ENCODE measurements at places on chromosomes 2 and 18. TPM values are rescaled to one million over a fixed set of nuclear protein-coding genes. Genes with fewer than 3 reads are reported as not detected.

DNA sequence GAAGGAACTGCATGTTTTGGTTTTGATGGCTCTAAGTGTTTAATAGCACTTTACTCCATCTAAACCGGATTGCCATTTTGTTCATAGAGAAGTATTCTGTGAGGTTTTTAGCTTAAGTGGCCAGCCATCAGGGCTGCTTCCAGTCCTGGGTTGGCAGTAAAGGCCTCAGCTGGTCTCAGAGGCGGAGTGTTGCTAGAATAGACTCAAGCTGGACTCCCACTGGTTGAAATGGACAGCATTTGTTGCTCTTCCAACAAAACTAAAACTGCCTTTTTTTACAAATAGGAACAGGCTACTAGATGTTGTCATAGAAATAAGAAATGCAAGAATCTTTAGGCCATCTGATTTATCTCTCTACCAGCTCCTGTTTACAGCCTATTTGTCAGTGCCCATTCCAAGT is 126.4 kb downstream of the MAIP1 start:
- DNase-seq, result no peak

- peak; percentile 23 for DNase-seq
Measured at GRCh38 chr2:56108806-56109205, 75.0 kb upstream of the CCDC85A start.

GRCh38 chr2:73933194-73933593 is 6.5 kb downstream of the DGUOK start:
- DNase-seq, result no peak

GRCh38 chr2:3725458-3726250 is 22.3 kb downstream of the DCDC2C start:
- no peak for DNase-seq

DNA sequence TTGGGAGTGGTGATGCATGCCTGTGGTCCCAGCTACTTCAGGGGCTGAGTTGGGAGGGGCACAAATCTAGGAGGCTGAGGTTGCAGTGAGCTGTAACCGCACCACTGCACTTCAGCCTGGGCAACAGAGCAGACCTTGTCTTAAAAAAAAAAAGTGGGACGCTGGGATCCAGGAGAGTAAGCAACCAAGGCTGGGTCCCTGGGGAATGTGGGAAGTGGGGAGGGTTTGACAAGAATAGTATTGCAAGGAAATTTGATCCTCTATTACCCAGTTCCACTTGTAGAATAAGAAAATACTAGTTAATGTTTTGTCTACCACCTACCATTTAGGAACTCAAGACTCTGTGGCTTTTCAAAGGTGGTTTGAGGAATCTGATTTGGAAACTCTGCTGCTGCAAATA is 21.1 kb upstream of the DYTN start:
- no peak for DNase-seq

GRCh38 chr2:59232394-59233165 is 991.5 kb upstream of the FANCL start:
- DNase-seq, result no peak

DNA sequence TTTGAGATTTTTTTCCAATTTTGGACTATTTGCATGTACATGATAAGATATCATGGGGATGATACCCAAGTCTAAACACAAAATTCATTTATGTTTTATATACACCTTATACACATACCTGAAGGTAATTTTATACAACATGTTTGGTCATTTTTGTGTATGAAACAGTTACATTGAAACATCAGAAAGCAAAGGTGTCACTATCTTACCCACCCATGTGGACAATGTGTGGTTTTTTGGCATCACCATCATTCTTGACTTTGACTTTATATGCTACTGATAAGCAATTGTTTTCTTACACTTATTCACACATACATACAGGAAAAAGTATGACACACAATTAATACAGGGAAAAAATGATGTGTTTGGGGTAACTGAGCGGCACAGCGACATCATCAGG is 51.0 kb upstream of the ACVR1 start:
- DNase-seq, result no peak

DNA sequence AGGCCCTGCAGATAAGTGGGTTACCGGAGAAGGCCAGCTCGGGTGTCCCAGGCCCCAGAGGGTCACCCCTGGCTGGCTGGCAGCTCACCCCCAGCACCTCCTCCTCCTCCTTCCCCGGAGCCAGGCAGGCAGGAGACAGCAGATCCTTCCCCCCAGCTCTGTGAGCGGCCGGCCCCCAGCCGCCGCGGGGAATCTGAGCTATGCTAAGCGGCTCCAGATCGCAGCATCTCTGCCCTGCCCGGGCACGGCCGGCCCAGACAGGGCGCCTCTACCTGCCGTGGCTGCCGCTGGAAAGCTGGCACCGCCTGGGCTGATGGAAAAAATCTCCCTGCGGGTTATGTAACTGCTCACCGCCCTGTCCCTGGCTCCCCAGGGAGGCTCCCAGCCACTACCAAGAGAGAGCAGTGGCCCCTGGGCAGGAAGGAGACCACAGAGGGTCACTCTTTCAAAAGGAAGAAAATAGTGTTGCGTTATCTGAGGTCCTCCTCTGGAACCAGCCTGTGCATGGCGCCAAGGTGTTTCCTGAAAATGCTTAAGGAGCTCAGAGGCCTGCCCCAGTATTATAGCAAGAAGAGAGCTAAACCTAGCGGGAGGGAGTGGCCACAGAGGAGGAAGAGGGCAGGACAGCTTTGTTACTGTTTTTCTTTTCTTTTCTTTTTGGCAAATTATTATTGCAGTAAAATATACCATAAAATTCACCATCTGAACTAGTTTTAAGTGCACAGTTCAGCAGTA is 179.0 kb downstream of the SMAD7 start:
- DNase-seq, result no peak

GRCh38 chr2:57218206-57218605 is 828.4 kb upstream of the VRK2 start:
- no peak for DNase-seq

- DNase-seq, result no peak
Measured at GRCh38 chr2:67646714-67647333, 249.7 kb downstream of the ETAA1 start.

- no peak for DNase-seq
Measured at GRCh38 chr2:184039493-184039892, 558.8 kb upstream of the ZNF804A start.

DNA sequence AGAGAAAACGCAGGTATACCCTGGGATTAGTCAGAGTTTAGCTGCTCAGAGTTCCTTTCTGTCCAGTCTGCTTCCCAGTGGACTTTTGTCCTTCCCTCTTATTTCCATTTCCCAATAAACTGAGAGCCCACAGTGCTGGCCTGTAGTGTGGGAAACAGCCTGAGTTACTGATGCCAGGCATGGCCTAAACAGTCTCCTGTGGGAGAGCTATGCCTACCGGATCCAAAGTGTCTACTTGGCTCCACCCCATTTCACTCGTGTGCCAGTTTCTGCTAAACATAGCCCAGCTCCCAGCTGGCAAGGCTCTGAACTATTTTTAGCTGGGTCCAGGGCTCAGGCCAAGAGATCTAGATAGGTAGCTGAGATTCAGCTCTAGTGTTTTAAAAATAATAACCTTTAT is 15.6 kb upstream of the PPP1CB start:
- no peak for DNase-seq

DNA sequence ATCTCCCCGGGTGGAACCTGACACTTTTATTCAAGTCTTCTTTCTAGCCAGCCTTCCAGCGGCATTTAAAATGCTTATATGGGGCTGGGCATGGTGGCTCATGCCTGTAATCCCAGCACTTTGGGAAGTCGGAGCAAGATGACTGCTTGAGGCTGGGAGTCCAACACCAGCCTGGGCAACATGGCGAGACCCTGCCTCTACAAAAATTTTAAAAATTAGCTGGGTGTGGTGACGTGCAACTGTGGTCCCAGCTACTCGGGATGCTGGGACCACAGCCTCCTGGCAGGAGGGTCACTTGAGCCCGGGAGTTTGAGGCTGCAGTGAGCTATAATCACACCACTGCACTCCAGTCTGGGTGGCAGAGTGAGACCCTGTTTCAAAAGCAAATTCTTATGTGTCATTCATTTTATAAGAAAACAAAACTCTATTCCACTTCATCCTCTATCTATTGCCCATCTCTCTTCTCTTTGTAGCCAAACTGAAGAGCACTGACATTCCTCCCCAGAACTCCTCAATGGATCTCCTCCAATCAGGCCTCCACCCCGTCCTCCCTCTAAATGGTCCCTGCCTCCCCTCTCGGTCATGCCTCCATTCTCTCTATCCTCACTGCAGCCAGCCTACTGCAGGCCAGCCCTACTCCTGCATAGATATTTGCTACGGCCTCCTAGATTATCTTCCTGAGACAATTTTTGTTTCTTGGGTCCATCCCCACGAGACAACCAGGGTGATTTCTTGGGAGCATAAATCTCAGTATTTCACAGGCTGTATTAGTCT is 18.0 kb upstream of the RHOB start:
- DNase-seq, result no peak

- peak; percentile 27 for DNase-seq
Measured at GRCh38 chr18:4060427-4061281, 394.5 kb downstream of the DLGAP1 start.

DNA sequence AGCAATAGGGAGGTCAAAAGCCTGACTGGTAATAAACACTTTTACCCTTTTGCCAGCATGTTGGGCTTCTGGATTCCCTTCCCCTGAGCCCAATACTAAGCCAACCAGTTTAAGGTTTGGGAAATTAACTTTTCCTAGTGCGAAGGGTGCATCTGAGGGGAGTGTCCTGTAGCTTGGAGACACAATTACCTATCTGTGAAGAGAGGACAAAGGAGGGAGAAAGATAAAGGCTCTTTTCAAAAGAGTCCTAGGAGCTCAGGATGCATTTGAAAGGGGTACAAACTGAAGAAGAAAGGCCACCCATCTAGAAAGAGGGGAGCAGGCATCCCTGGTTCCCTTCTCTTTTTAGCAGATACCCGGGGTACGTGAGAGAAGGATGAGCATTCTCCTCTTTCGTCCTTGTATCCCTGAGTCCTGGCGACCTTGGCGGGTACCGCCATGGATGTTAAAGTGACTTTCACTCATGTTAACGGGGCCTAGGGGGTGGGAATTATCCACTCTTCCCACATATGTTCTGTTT is 25.1 kb downstream of the C18orf54 start:
- peak; percentile 21 for DNase-seq

DNA sequence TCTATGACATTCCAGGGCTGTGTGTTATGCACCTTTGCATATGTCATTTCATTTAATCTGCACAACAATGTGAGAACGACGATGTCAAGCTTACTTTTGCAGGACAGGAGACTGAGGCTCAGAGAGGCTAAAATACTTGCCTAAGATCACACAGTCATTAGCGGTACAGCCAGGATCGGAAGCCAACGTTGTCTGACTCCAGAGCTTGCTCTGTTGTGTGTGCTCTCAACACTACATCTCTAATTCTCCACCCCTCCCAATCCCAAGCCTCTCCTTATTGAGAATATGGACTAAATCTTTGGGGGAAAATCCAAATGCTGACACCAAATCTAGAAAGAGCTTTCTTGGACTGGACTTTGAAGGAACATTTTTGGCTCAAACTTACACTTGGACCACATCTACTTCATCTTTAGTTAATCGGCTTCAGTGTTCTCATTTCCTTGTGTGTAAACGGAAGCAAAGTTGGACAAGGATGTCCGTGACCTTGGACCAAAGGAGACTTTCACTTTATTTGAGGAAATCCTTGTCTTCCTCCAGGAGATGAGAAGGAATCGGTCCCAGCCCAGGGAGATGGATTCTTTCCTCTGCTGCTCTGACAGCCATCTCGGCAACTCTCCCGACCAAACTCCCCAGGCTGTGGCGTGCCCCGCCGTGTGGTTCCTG is 242.4 kb downstream of the LPIN1 start:
- no peak for DNase-seq

GRCh38 chr2:85534099-85534498 is 4.9 kb upstream of the MAT2A start:
- DNase-seq, result no peak

GRCh38 chr2:51013079-51013932 is 18.6 kb downstream of the NRXN1 start:
- peak; percentile 81 for DNase-seq

DNA sequence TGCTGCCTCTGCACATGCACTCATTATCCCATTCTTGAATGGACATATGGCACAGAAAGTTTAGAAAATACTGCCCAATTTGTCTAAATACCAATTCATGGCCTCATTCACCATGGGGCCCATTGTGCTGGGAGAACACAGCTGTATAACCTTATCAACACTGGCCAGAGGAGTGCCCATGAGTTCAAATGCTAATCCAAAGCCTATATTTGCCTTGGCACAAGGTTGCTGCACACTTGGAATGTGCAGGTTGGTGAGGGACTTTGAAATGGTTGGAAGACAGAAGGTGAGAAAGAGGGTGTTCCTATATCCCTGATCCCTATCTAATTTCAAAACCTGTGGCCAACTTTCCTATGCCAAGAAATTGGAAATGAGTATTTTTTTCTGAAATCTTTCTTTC is 693.9 kb upstream of the ID2 start:
- DNase-seq, result no peak

The DUSP2 gene
- total RNA-seq, result 10.5 TPM

The SCN2A gene
- total RNA-seq, result 0.52 TPM

The TAF1B gene
- total RNA-seq, result 17.1 TPM

The ACOXL gene
- total RNA-seq, result 14.7 TPM

The C2orf78 gene
- not detected for total RNA-seq

The CHRNG gene
- not detected for total RNA-seq

The DNER gene
- total RNA-seq, result 8.8 TPM

The MC5R gene
- total RNA-seq, result not detected

The SCTR gene
- total RNA-seq, result not detected

The SP9 gene
- total RNA-seq, result 0.49 TPM

The TFCP2L1 gene
- total RNA-seq, result 6.4 TPM

Measured in GM23338 (cell line).